ENCODE measurements at places on chromosomes 11 and 22. TPM values are rescaled to one million over a fixed set of nuclear protein-coding genes. Genes with fewer than 3 reads are reported as not detected.

DNA sequence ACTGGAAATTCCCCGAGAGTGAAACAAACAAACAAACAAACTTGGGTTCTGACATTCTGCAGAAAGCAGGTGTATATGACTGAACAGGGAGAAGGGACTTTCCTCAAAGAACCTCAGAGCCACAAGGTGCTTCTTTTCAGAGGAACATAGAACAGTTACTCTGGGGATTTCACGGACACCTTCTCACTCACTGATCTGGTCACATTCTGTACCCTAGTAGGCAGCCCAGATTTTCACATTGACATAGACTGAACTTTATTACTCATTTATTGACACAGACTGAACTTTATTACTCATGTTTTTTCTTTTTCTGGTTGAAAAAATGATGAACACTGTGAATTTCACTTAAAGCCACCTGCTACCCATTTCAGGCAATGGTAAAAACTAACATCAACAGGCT, 263.0 kb downstream of the OPCML start:
- DNase-seq = no peak
- H3K27me3 ChIP-seq = no peaks in the 10 kb centered on the region
- H3K4me1 ChIP-seq = peaks cover 8% of the 10 kb centered on the region
- H3K27ac ChIP-seq = no peak overlapping the region
- no peak overlapping the region for H3K4me3 ChIP-seq
- H3K36me3 ChIP-seq = no peaks in the 10 kb centered on the region

DNA sequence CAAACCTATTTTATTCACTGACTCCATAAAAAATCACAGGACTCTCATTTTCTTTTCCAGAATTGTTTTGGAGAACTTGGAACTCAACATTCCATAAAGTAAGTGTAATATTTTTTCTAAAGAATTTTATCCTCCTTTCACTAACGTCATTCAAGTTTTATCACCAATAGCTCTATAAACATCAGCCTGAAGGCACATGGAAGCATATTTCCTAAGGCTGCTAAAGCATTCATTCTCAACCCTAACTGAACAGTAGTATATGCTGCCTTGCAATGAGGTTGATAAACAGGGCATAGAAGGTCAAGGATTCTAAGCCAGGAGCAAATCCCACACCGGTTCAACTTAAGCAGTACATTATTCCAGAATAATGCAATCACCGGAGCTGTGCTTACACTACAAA, 273.9 kb downstream of the RAB38 start:
- H3K4me3 ChIP-seq = no peak overlapping the region
- H3K27me3 ChIP-seq = no peaks in the 10 kb centered on the region
- H3K27ac ChIP-seq = no peak overlapping the region
- no peak for DNase-seq
- no peaks in the 10 kb centered on the region for H3K4me1 ChIP-seq

- H3K36me3 ChIP-seq = no peaks in the 10 kb centered on the region
- no peaks in the 10 kb centered on the region for H3K4me1 ChIP-seq
- H3K4me3 ChIP-seq = no peak overlapping the region
- peaks cover 27% of the 10 kb centered on the region for H3K27me3 ChIP-seq
- H3K27ac ChIP-seq = no peak overlapping the region
Observed at GRCh38 chr22:22168190-22168940, 76.2 kb upstream of the VPREB1 start.

DNA sequence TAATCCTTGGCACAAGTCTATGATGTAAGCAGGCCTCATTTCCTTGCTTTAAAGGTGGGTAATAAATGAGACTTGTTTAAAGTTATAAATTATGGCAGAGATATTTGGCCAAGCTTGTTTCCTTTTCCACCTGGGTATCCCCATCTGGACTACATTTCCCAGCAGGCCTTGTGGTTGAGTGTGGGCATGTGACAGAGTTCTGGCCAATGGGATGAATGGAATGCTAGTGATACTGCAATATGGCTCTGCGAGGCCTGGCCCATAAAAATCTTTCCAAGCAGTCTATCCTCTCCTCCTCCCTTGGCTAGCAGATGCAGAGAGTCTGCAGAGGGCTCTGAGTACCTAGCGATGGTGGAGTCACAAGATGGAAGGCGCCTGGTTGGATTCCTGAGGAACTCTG, 102.5 kb downstream of the TIMP3 start:
- no peak overlapping the region for H3K4me3 ChIP-seq
- no peaks in the 10 kb centered on the region for H3K27me3 ChIP-seq
- no peak for DNase-seq
- H3K4me1 ChIP-seq = peaks cover 21% of the 10 kb centered on the region
- peak overlapping the region; percentile 63 for H3K27ac ChIP-seq

The EIF3L gene
- 814 TPM for total RNA-seq

DNA sequence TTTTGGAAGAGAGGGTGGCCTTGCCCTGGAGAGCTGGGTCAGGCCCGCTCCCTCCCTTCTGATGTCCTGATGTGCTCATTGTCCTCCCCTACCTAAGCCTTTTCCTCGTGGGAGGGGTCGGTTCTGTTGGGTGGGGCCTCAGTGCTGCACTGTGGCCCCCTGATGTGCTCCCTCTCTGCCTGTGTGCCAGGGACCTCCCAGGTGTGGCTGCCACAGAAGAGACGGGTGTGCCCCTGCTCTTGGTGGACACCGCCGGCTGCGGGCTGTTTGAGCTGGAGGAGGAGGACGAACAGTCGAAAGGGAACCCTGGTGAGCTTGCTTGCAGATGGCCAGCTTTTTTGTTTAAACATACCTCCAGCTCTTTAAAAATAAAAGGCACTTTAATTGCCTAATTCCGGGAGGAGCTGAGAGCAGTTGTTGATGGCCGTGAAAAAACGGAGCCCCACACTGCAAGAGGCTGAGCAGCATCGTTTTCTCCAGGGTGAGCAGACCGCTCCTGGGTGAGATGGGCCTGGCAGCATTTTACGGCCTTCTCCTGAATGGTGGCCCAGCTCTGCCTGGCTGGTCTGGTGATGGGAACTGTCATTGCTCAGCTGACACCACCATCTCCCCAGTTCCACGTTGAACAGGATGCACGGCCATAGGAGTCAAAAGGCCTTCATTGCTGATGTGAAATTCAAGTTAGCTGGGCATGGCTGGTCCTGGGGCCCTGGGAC, 30.1 kb downstream of the IGHMBP2 start:
- H3K36me3 ChIP-seq = peaks cover 96% of the 10 kb centered on the region
- no peak overlapping the region for H3K27ac ChIP-seq
- no peaks in the 10 kb centered on the region for H3K4me1 ChIP-seq
- DNase-seq = no peak
- H3K27me3 ChIP-seq = no peaks in the 10 kb centered on the region

DNA sequence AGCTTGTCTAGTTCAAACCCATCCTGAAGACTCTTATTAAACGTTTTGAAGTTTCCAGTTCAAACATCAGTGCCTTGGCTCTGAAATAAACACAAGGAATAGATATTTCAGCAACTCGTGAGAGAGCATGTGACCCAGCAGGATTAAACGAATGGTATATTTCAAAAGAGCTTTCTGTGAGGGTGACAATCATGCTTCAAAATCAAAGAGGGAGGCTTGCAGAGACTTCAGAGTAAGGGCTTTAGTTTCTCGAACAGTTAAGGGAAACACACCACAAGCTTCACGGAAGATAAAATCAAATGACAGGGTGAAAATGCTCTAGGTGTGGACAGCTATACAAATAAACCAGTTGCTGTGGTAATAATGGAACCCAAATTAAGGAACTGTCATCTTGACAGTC, 1.4 kb downstream of the HPS4 start:
- DNase-seq = no peak
- H3K27me3 ChIP-seq = no peaks in the 10 kb centered on the region
- no peak overlapping the region for H3K4me3 ChIP-seq
- H3K4me1 ChIP-seq = peaks cover 17% of the 10 kb centered on the region

DNA sequence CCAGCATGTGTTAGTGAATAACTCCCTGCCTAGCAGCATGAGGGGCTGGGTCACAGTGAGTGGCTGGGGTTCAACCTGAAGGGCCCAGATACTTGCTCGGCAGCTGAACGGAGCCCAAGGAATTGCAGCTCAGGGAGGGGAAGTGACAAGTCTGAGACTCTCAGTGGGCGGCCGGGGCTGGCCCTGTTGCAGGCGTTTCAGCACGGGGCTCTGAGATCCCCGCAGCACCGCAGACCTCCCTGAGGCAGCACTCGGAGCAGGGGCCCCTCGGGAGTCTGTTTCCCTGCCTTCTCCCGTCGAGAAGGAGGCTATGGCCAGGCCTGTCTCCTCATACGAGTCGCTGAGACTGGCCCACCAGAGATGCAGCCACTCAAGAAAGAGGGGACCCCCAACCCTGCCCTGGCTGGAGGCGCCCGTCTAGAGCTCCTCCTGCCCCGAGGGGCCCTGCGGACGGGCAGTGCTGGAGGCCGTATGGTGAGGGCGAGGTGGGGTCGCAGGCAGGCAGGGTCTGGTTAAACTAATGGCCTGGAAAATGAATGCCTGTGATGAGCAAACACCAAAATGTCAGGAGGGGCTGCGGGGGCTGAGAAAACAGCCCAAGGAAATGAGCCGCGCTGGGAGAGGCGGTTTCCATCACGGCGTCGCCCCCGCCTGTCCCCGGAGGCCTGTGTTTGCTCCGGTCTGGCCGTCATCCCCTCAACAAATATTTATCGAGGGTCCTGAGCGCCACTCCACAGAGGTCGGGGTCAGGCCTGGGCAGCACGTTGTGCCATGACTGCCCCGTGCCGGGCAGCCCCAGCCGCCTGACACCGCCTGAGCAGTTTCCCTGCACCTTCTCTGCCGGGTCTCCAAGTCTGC, 9.3 kb downstream of the TSSC4 start:
- DNase-seq = no peak
- H3K27ac ChIP-seq = peak overlapping the region; percentile 16
- peaks cover 20% of the 10 kb centered on the region for H3K36me3 ChIP-seq
- H3K4me1 ChIP-seq = peaks cover 33% of the 10 kb centered on the region
- H3K27me3 ChIP-seq = peaks cover 12% of the 10 kb centered on the region

DNA sequence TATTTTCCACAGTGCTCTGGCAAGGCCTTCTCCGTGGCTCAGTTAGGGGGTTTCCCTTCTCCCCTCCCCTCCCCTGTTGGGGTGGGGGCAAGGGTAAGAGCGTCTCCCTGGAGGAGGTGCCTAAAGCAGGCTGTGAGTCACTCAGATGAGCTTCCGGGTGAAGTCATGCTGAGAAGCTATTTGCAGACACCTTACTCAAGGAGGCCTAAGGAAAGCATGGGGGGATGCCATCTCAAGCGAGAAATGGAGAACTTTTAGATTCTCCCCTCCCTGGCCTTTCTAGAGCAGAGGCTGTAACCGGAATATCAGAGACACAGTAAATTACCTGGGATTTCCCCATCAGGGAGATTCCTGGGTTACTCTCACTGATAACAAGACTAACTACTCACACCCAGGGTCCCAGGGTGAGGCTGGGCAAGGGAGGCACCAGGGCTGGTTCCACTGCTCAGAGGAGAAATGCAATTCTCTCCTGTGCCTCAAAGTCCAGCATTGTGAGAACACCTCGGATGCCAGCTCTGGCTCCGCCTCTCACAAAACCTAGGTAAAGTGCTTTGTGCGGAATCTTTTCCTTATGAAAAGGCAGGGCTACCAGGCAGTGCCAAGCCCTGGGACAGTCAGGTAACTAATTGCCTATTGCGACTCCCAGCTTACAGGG, 123.6 kb downstream of the ABTB2 start:
- no peak overlapping the region for H3K27ac ChIP-seq
- H3K4me1 ChIP-seq = peaks cover 9% of the 10 kb centered on the region
- no peaks in the 10 kb centered on the region for H3K27me3 ChIP-seq
- no peak for DNase-seq
- H3K36me3 ChIP-seq = no peaks in the 10 kb centered on the region

The PRR33 gene
- not detected for total RNA-seq

DNA sequence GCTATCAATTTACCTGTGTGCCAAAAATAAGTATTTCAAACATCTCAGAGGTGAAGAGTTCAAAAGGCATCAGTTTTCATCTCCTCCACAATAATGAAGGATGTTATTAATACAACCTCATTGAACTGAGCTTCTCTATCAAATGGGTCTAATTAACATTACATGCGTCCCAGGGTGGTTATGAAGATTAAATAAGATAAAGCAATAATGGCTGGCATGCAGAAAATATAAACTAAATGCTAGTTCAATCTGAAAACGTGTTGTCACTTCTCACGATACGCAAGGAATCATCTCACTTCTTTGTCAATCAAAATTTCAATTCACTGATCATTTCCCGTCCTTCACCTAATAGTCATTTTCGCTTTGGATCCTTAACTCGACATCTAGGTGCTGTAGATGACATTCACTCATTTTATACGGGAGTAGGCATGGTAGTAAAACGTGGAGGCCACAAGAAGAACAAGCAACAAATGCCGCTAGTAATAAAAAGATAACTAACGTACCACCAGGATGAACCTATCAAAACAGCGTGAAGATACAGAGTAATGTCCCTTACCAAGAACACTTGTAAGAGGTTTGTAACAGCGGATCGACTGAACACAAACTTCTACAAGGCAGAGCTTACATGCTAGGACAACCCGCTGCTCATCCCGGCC, 918 bp downstream of the CHORDC1 start:
- no peak for DNase-seq
- H3K4me1 ChIP-seq = peaks cover 7% of the 10 kb centered on the region
- peak overlapping the region; percentile 94 for H3K27ac ChIP-seq

The SUSD2 gene
- total RNA-seq = 11.2 TPM

- DNase-seq = peak; percentile 54
- peaks cover 94% of the 10 kb centered on the region for H3K4me1 ChIP-seq
- H3K4me3 ChIP-seq = peak overlapping the region; percentile 38
- H3K36me3 ChIP-seq = peaks cover 28% of the 10 kb centered on the region
- no peaks in the 10 kb centered on the region for H3K27me3 ChIP-seq
Observed at GRCh38 chr11:73312851-73313327, 4.8 kb downstream of the ARHGEF17 start.

DNA sequence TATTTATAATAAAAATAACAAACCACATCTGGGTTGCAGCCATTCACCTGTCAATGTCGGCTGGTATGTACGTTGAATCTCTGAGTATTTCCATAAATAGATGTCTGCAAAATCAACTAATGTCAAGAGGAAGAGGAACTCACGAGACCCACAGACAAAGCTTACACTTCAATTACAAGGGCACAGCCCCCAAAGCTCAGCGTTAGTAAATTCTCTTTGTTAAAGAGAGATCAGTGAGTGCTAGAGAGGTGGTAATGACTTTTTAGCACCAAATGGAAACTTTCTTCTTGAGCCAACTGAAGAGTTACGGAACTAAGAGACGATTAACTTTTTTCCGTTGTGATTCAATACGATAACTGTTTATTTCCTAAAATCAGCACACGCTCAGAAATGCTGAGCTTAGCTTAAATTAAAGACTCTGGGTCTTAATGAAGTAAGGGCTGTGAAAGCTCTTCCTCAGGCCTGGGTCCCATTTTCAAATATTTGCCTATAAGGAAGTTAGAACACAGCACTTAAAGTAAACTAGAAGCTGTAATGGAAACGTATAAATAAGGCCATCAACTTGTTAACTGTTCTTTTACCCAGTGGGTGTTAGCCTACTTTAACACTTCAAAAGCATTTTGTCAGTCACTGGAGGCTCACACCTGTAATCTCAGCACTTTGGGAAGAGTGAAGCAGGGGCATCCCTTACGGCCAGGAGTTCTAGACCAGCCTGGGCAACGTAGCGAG, 22.8 kb upstream of the TFIP11 start:
- no peak for DNase-seq
- no peaks in the 10 kb centered on the region for H3K4me1 ChIP-seq
- no peak overlapping the region for H3K4me3 ChIP-seq
- no peaks in the 10 kb centered on the region for H3K27me3 ChIP-seq
- H3K27ac ChIP-seq = no peak overlapping the region
